ENCODE measurements at places on chromosomes 16 and 17.

- no peak for DNase-seq
Observed at GRCh38 chr17:80106176-80106575, 4.8 kb downstream of the GAA start.

GRCh38 chr17:43758497-43759174 lies at the start of gene SOST:
Gene SOST (minus strand): TSS chr17:43758791. CDS start chr17:43758741, 50 bp downstream.
- DNase-seq = no peak

- no peak for DNase-seq
Observed at GRCh38 chr17:31691251-31691905, 167.7 kb downstream of the COPRS start.

DNA sequence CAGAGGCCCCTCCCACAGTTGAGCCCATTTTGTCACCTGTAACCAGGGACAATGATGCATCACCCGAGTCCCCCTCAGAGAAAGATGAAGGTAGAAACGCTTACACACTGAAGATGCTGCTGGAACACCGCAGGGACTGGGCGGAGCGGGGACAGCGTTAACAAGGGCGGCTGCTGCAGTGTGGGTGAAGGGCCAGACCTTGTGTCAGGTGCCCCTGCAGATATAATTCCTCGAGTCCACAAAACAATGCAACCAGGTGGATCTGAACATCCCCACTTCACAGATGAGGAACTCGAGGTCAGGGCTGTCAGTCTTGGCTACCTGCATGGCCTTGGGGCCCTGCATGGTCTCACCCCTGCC lies 6.3 kb upstream of the MAPK7 start:
- no peak for DNase-seq

- no peak for DNase-seq
Observed at GRCh38 chr17:41631025-41631897, 6.9 kb upstream of the KRT17 start.

DNA sequence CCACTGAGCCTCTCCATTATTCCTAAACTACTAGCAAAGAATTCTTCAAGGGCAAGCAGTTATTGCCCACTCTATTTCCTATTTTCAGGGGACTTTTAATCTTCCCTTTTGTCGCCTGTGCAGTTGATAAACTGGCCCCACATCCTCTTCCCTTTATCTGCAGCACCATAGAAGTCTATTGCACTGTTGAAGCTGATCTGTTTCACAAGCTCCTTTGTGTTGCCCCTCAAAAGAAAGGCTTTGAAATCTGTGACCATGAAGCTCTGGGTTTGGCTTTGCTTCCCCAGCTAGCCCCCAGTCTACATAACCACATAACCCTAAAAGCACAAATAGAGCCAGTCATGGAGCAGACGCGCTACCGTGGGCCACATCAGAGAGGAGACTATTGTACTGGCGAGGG lies 37.1 kb downstream of the CDRT15 start:
- DNase-seq = no peak

GRCh38 chr16:3042376-3042775 lies 4.0 kb upstream of the MMP25 start:
- DNase-seq = no peak

- DNase-seq = no peak
Observed at GRCh38 chr16:89141884-89142267, 29.7 kb upstream of the CDH15 start.

DNA sequence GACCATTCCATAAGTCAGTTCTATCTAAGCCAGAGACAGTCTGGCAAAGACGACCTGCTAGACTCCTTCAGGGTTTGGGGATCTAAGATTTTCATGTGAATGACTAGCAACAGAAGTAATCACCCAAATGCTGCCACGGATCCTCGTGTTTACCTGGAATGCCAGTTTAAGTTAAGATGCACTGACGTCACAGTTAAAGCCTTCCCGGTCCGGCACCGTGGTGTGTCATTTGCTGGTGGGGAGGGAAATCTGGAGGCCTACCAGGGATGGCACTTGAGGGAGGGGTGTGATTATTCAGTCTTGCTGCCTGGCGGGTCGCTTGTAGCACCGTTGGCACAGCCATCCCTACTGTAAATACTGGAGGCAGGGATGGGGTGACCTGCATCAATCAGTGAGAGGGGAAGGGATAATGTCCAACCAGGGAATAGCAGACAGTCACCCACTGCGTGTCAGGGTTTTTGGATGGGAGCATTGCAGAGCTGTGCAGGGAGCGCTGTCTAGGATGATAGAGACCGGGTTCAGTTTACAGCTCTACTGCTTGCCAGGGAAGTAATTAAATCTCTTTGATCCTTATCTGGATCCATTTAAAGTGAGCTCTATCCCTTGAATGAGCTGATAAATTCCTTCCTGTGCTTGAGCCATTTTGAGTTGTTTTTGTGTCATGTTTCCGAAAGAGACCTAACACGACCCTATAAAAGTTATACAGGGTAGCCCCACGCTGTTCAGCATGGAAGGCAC lies 764.7 kb upstream of the EEF2KMT start:
- DNase-seq = no peak

DNA sequence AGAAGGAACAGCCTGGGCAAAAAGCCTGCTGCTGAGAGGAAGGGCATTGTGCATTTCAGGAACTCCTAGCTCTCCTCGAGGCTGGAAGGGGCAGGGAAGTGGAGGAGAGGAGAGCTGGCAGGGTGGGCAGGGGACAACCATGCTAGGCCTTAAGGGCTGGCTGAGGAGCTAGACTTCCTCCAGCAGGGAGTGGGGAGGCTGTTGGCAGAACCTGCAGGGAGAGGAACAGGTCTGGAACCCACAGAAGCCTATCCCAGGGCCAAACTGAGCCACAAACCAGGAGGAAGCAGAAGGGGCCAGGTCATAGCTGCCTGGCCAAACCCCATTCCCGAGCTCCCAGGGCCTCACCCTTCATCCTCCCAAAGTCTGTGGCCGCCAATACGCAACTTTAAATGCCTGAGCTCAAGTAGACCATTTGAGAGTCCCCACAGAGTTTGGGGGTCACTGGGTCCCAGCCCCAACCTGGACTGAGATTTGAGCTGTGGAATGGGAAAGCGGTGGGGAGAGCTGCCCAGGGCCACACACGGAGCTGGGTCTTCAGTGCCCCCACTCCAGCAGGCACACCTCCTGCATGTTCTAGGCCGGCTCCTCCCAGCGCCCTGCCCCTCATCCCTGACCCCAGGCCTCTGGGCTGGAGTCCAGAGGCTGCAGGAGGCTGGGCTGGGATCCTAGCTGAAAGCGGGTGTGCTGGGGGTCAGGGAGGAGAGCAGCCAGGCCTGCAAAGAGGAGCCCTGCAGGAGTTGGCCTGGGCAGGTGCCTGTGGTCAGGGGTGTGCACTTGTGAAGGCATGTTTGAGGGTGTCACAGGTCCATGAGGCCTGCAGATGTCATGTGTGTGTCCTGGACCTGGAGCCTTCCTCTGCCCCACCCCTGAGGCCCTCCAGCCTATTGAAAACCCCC lies 4.5 kb downstream of the CDH5 start:
- DNase-seq = no peak

DNA sequence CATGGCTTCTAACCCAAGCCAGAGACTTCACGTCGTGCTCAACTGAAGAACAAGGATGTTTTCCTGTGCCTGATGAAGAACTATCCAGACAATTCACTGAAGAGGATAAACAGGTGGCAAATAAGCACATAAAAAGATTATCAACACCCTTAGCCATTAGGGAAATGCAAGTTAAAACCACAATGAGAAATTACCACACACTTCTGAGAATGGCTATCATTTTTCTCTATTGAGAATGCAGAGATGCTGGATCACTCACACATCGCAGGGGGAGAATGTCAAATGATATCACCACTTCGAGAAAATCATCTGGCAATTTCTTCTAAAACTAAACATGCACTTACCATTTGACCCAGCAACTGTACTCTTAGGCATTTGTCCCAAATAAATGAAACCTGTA lies 162.8 kb downstream of the IRX3 start:
- DNase-seq = no peak

GRCh38 chr17:1056761-1057160 lies 59.8 kb downstream of the TIMM22 start:
- no peak for DNase-seq

DNA sequence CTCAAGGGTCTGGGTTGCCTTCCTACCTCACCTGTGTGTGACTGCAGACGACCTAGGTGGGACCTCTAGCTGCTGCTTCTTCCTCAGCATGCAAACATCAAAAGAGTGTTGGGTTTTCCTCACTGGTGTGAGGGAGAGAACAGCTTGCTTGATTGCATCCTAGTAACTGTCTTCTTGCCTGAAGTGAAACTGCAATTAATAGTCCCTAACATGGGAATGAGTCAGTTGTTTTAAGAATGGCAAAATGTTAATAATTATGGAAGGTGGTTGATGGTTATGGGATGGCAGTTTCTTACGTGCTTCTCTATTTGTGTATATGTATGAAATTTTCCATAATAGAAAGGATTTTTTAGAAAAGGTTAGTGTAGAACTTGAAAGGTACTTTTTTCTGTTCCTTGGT lies 5.9 kb downstream of the POLR2C start:
- no peak for DNase-seq

DNA sequence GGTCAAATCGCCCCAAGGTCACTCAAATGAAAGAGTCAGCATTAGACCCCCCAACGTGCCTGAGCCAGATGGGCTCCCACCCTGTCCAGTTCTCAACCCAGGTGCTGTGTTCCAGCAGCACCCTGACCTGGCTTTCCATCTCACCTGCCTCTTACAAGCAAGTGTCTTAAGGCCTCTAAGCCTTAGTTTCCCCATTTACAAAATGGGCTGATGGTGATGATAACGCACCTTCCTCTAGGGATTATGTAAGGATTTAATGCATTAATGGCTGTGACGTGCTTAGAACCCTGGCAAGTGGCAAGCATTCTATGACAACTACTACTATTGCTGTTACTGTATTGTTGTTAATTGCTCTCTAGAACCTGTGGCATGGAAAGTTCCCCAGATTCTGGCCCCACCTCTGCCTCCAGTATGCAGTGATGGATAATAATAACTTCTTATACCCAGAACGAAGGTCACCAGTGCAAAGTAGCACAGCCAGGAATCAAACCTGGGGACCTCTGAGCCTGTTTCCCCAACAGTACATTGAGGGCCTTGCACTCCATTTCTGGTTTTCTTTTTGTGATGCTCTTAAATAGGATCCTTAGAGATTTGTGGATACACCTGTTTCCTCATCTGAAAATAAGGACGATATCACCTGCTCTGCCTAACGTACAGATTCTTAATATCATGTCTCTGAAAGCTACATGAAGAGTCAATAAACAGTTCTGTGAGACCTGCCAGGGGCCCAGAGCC lies 3.3 kb upstream of the SLC25A39 start:
- no peak for DNase-seq

DNA sequence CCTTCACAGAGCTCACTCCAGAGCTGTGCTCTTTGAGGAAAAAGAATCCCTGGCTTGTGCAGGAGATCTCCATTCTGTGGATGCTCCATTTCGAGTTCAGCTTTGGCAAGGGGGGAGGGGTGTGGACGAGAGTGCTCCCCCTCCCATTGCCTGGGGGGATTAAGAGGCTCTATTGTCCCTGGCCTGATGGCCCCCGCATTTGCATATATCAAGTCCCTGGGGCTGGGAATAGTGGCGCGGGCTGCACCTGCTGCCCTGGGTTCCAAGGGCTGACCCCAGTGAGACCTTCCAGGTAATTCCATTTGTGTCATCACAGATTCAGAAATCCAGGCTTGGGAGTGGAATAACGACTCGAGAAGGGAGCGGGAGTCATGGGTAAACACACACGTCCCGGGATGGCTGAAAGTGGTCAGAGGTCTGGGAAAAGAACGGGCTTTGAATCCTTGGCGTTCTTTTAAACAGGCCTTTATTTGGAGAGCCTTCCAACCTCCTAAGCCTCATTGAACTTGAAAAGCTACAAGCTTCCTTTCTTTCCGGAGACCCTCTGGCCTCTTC lies 479.3 kb downstream of the HS3ST3B1 start:
- no peak for DNase-seq

DNA sequence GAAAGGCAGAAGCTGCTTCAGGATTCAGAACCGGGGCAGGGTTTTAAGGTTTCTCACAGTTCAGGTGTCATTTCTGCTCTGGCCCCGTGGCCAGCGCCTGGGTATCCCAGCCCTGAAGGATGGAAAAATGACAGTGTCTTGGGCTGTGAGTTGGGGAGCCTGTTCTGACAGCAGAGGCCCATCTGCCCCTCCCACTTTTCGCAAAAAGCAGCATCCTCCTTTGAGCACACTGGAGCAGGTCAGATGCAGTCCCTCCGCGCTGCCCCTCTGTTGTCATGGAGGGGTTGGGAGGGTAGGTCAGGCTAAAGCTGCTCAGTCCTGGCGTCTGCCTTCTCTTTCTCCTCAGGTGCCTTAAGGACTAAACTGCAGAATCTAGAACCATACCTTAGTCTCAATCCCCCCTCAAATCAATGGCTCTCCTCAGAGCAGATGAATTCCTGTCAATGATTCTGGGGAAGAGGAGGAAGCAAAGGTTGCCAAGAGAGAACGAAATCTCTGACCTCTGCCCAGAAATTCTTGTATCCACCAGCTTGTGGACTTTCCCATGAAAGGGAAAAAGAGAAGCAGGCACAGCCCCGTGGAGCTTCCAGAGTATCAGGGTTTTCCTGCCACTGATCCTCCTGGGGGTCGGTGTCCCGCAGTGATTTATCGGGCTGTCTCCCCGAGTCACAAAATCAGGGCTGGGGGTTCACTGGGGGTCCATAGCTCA lies 7.3 kb downstream of the NEUROD2 start:
- no peak for DNase-seq

DNA sequence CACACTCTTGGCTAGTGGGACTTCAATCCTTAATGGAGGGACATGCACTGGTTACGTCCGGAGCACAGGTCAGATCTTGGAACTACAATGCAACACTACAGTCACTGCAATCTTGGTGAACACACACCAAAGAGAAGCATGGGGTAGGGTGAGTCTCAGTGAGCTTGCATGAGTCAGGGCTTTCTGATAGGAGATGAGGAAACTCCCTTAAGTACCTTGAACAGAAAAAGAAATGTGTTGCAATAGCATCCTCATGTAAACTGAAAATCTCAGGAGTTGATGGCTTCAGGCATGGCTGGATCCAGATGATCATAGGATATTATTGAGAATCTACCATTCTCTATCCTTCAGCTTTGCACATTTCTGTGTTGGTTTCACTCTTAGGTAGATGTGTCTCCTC lies 54.1 kb downstream of the CES1 start:
- no peak for DNase-seq

GRCh38 chr16:69495821-69496220 lies 69.9 kb upstream of the NFAT5 start:
- no peak for DNase-seq

DNA sequence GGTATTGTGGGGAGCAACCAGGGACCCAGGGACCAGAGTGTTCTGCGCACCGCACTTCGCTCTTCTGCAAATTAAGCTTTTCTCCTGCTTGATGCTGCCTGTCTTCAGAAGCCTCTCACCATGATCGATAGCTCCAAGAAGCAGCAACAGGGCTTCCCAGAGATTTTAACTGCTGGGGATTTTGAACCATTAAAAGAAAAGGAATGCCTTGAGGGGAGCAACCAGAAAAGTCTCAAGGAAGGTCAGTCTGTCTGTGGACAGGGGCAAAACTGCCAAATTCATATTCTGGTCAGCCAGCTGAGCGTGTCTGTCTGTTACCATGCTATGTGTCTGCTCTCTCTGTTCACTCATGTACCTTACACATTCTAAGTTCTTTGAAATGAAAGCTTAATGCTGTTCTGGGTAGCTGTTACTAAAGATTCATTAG lies 115.7 kb downstream of the MRTFB start:
- DNase-seq = no peak

GRCh38 chr16:74797414-74797813 lies 22.8 kb upstream of the FA2H start:
- DNase-seq = no peak
